ENCODE measurements at places on chromosomes 1 and 21. TPM values are rescaled to one million over a fixed set of nuclear protein-coding genes. Genes with fewer than 3 reads are reported as not detected.
A peak's percentile ranks its signal among the peaks of the same experiment; 100 is the strongest.

Gene AGO3
- 16.4 TPM for total RNA-seq

Gene LEMD1
- total RNA-seq: not detected

Gene KRTAP24-1
- not detected for total RNA-seq

Gene ZNF593OS
- total RNA-seq: not detected

Gene SLC6A17
- not detected for total RNA-seq

Gene TCP10L
- 3.8 TPM for total RNA-seq

Gene PKP1
- 0.15 TPM for total RNA-seq

Gene CACNA1S
- not detected for total RNA-seq

Gene S100A16
- total RNA-seq: 58.0 TPM

GRCh38 chr1:96580920-96581319 is 140.7 kb upstream of the PTBP2 start:
- no peak for DNase-seq

DNA sequence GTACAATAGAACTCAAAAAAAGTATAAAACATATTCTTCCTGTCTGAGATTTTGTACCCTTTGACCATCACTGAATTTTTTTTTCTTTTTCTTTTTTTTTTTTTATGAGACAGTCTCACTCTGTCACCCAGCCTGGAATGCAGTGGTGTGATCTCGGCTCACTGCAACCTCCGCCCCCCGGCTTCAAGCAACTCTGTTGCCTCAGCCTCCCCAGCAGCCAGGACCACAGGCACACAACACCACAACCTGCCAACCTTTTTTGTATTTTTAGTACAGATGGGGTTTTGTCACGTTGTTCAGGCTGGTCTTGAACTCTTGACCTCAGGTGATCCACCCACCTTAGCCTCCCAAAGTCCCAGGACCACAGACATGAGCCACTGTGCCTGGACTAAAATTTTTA is 10.4 kb downstream of the SDCCAG8 start:
- no peak for DNase-seq

- DNase-seq: no peak
These were observed 19.7 kb downstream of the COG2 start for GRCh38 chr1:230661976-230662375.

- no peak for DNase-seq
These were observed 30.9 kb downstream of the TYW3 start for GRCh38 chr1:74763807-74764206.

- DNase-seq: no peak
These were observed 573.8 kb downstream of the LTN1 start for GRCh38 chr21:28418726-28419514.

GRCh38 chr1:226310245-226310540 is 1.2 kb upstream of the LIN9 start:
- DNase-seq: no peak

DNA sequence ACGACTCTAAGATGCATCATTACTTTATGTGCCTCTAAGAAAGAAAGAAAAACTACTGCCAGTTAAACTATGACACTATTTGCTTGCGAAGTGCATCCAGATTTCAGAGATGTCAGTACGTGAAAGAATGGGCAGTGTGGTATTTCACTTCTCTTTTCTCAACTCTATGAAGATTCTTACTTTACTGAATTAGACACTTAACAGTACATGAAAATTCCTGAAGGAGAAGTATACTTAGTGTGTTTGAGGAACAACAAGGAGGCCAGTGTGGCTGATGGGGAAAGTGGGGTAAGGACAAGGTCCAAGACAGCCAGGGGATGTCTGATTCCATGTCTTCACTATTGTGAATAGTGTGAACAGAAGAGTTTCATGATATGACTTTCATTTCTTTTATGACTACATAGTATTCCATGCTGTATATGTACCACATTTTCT is 53.9 kb upstream of the HSD17B7 start:
- no peak for DNase-seq

DNA sequence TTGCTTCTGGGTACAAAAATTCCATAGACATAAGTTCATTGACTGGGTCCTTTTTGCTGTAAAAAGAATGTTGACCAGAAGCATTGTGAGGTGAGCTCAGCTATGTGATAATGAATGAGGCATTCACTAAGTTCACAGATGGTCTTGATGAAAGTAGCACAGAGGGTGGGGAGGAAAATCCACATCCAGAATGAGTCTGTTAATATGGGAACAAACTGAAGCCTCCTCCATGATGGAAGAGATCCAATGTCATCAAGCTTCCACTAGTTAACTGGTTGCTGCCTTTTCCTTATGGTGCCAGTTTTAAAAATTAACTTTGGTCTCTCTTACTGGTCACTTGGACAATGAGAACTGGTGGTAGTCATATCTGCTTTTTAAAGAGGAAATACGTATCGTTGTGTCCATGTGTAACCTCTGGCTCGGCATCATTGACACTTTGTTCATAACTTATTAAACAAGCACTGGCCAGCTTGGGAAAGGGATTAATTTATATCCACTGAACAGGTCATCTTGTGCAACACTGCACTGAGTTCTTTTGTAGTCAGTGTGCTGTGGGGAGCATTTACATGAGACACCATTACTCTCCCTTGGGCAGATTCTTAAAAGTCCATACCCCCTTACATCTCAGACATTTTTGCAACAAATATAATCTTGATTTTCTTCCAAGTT is 88.6 kb downstream of the ADAMTS1 start:
- no peak for DNase-seq

GRCh38 chr1:234000557-234001041 is 96.1 kb downstream of the SLC35F3 start:
- no peak for DNase-seq

DNA sequence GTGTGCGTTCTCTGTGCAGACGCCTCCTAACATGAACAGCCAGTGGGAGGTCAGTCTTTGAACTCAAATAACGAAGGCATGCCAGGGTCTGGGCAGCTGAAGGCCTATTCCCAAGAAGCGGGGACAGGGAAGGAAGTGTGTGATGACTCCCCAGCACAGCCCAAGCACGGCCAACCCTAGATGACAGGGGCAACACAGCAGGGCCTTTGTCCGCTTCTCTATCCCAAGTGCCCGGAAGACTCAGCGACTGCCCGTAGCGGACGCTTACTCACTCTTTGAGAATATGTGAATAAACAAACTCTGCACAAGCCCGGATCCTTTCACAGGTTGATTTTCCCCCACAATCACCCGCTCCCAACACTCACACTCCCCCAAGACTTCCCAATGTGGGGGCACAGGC is 11.2 kb downstream of the C1orf198 start:
- no peak for DNase-seq

GRCh38 chr1:47309427-47309826 is 4.5 kb downstream of the STIL start:
- DNase-seq: no peak

GRCh38 chr1:35575416-35575958 is 2.4 kb downstream of the TFAP2E start:
- no peak for DNase-seq

GRCh38 chr21:37553078-37553481 is 186.5 kb downstream of the DYRK1A start:
- DNase-seq: peak; percentile 41

DNA sequence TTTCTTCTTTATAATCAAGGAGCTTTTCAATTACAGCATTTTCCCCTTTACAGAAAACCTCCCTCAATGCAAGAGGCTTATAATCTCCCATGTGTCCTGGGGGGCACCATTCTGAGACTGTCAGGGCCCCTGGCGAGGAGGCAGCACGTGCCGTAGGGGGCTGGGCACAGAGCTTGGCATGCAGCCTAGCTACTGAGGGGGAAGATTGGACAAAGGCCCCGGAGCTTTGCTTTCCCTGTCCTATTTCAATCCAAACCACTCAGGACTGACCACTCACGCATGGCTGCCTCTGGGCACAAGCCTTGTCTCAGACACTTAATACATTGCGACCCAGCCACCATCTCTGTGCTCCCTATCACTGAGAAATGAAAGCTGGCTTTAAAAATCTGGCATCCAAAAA is 2.8 kb upstream of the RAP1GAP start:
- no peak for DNase-seq

Measured in heart right ventricle (tissue), 16 donors.